ENCODE measurements at places on chromosomes 6 and 20. TPM values are rescaled to one million over a fixed set of nuclear protein-coding genes. Genes with fewer than 3 reads are reported as not detected.

DNA sequence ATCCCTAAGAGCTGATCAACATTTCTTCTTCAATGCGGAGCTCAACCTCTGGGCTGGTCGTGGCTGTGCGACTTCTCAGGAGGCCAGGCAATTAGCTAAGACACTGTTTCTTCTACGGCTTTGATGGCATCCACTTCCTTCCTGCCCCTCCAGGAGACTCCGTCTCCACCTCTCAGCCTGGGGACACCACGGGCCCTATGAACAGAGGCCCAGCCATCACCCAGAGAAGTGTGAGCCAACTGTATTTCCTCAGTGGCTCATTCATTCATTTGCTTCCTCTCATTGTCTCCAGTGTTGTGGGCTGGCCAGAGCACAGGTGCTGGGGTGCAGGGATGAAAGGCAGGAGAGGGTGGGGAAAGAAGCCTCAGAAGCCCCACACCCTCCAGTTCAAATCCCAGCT lies 51.8 kb upstream of the APCDD1L start:
- H3K27ac ChIP-seq: no peak overlapping the region
- H3K36me3 ChIP-seq: no peaks in the 10 kb centered on the region
- DNase-seq: peak; percentile 6
- no peaks in the 10 kb centered on the region for H3K4me1 ChIP-seq

DNA sequence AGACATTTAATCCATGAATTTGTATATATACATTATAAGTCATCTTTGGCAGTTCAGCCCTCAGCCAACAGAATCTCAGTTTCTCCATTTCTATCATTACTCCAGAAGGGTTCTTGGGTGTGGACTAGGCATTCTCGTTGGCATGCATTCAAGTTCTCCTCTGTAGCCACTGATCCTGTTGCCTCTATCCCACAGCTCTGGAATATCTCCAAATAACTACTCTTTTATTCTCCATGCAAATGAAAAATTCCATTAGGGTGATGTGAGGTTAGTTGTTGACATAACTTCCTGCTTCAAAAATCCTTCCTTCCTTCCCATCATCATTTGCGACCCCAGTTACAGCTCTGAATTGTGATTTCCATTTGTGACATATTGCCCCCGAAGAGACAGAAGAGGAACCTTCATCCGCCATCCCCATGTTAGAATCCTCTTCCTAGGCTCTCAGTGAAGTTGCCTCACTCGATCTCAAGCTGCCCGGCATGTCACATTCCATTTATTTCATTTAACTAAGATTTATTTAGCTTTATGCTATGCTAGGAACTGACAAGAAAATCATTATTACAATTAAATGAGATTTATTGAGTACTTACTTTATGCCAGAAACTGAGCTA lies 93.7 kb upstream of the EDN1 start:
- H3K4me3 ChIP-seq: no peak overlapping the region
- H3K36me3 ChIP-seq: no peaks in the 10 kb centered on the region
- DNase-seq: no peak
- no peaks in the 10 kb centered on the region for H3K27me3 ChIP-seq
- H3K4me1 ChIP-seq: no peaks in the 10 kb centered on the region

GRCh38 chr6:110541701-110542309 lies 65.4 kb upstream of the SLC22A16 start:
- H3K27ac ChIP-seq: no peak overlapping the region
- no peaks in the 10 kb centered on the region for H3K27me3 ChIP-seq
- no peaks in the 10 kb centered on the region for H3K36me3 ChIP-seq

- no peaks in the 10 kb centered on the region for H3K36me3 ChIP-seq
- H3K4me3 ChIP-seq: no peak overlapping the region
- no peaks in the 10 kb centered on the region for H3K27me3 ChIP-seq
- peaks cover 10% of the 10 kb centered on the region for H3K4me1 ChIP-seq
Observed at GRCh38 chr6:159089909-159090308, 45.1 kb upstream of the TAGAP start.

DNA sequence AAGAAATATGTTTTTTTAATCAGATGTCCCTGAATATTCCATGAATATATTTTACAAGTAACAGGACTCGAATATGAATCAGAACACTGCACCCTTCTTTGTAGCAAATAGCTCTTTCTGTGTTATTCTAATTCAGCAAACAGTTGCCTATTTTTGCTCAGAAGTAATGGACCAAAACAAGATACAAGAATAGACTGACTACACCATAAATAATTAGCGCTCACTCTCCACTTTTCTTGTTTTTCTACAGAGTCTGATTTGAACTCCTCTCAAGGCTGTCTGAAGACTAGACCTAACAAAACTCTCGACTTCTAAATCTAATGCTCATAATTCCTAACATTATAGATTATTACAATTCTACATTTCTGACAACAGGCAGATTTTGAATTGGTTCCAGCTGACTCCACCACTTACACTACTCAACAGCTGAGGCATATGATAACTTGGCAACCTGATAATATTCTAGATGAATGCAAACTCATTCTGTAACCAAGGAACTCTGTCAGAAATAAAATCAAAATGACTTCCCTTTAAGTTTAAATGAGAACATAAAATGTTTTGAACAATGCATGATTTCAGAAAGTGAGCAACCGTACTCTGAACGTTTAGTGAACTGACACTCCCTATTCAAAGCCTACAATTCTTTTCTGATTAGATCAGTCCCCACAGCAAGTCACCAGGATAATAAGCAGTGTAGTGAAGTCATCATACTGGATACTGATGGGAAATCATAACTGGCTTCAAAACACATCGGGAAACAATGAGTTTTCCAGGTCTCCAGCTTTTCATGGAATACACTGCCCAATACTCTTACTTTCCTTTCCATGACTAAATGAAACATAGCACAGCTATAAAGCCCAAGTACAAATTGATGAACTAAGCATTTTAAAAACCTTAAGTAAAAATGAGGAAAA lies 114.2 kb upstream of the BEND6 start:
- no peak for DNase-seq
- H3K27me3 ChIP-seq: peaks cover 3% of the 10 kb centered on the region
- H3K36me3 ChIP-seq: no peaks in the 10 kb centered on the region
- no peak overlapping the region for H3K4me3 ChIP-seq
- no peak overlapping the region for H3K27ac ChIP-seq

Gene NOX3
- not detected for total RNA-seq
